NCI-H69 (cell line): ENCODE measurements at places on chromosomes 2 and 18.

- DNase-seq = no peak
Observed at GRCh38 chr2:44833171-44834069, 108.1 kb upstream of the SIX3 start.

DNA sequence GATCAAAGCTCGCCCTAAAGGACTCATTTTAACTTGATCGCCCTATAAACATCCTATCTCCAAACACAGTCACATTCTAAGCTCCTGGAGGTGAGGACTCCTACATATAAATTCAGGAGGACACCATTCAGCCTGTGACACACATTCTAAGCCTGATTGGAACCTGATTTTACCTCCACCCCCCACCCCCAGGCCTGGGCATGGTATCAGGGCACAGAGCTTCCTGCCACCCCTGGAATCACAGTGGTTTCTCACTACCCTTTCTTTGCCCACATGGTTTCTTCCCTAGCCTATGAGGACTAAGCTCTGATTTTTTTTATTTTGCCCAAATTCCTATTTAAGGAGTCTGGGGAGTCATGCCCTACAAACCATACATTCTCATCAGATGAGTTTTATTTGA, 428.1 kb upstream of the ID2 start:
- no peak for DNase-seq

DNA sequence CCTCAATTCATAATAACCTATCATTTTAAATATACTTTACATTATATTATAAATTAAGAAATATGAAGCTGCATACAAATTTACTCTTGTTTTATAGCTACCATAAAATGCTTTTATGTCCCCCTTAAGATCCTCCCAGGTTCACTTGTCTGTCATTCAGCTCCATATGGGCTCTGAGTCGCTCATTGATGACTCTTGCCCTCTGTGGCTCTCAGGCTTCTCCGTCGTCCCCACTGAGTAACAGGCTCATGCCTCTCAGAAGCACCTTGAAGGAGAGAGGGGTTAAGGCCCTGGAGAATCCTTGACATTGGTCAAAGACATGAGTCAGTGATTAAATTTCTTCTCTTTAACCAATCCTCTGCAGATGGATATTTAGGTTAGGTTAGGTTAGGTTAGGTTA, 6.2 kb upstream of the MCM6 start:
- no peak for DNase-seq

GRCh38 chr2:24453379-24454073, 37.5 kb upstream of the NCOA1 start:
- DNase-seq = no peak

GRCh38 chr2:105102963-105103421, 65.1 kb downstream of the MRPS9 start:
- peak; percentile 25 for DNase-seq

DNA sequence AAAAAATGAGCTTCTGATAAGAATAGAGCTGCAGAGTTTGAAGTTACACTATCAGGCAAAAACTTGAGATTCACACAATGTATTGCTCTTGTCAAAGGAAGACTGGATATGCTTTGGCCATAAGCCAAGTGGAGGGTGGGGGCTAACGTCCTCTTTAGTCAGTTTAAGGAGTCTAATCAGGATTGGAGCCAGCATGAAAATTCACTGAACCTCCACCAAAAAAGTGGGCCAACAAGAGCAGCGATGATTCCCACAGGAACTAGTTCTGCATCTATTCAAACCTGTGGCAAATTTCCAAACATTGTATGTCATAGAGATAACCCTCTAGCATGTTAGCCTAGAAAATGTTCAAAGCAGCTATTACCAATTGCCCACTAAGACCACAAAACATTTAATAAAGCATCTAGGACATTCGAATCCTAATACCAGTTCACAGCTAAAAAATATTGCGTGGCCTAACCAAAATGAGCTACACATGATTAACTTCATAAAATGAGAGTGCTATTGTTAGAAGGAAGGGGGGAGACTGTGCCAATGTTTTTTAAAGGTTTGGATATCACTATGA, 43.5 kb upstream of the TMEM247 start:
- DNase-seq = no peak

DNA sequence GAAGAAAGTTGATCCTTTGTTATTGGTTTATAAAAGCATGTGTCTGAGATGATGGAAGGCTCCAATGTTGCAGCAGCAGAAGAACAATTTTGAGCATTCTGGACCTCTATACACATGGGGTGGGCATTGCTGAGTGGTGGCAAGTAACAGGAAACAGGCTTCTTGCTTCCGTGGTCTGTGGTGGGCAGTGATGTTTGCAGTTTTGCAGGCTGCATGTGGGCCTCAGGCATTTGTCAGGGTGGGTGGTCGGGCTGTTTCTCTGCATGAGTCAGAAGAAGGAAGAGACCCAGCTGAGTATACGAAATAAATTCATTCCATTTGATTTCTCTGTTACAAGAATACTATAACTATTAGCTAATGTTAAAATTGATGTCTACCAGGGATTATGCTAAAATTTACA, 239.5 kb upstream of the COL3A1 start:
- DNase-seq = no peak

DNA sequence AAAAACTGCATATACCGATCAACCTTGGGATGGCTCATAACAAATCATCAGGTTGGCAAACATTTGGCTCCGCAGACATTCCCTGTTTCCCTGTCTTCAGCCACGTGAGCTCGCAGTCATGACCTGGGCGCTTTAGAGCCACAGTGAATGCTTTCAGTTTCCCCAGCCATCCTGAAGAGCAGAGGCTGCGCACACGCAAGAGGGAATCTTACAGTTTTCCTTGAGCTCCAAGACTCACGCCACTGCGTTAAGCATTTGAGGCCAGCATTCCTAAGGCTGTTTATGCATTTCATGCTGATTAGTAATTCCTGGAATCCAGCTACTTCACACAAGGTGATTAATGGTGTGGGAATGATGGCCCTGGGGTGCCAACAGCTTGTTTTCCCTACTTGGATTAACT, 95.1 kb downstream of the MTCL1 start:
- DNase-seq = no peak

GRCh38 chr2:99356853-99357252, 19.7 kb downstream of the EIF5B start:
- no peak for DNase-seq

- DNase-seq = no peak
Observed at GRCh38 chr2:56030062-56030461, 106.5 kb upstream of the EFEMP1 start.

DNA sequence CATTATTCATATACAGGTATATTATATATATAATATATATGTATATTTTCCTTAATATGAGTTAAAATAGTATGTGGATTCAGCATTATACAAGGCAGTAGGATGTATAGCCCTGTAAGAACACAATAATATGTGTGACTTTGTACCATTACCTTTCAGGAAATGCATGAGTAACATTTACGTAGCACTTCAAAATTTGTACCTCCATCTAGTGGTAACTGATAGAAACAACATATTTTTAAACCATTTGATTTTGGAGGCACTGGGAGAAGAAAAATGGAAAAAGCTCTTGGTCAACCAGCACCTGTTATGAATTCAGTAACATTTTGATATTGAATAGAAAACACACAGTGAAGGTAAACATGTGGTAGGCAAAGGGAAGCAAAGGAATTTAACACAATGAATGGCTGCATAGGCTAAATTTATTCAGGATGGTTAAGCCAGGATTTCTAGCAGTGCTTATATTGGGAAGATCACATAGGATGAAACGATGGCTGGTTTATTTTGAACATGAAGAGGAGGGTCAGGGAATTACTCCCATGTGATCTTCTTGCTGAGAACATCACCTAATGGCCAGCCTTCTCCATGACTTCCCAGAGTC, 565.5 kb downstream of the CCDC85A start:
- peak; percentile 56 for DNase-seq

- peak; percentile 100 for DNase-seq
Observed at GRCh38 chr2:134574611-134575330, 144.0 kb downstream of the TMEM163 start.

DNA sequence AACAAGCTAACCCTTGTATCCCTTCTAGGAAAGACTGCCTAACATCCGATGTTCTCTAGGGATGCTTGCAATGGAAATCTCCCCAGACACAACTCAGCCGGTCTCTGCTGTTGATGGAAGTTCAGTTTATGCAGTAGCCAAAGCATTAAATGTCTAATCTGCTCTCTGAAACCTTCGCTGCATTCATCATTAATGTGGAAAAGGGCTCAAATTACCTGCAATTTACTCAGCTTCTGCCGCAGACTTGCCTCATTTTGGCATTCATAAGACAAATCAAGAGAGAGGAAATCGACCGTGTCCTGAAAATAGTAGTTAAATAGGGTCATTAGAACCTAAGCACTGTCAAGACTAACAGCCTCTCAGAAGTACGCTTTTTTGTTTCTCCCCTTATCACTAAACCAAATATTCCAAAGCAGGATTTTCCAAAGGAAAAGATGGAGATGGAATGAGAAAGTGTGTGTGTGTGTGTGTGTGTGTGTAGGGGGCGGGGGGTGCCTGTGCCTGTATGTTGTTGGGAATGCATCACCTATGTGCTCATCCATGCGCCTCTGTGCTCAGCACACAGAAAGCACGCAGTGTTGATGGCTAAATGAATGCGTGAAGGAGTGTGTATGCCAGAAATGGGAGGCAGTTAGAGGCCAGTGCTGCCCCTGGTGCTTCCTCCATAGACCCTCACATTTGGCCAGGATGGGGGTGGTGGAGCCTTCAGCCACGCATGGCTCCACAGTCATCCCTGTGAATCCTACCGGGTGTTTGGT, 7.4 kb downstream of the LCT start:
- peak; percentile 92 for DNase-seq

DNA sequence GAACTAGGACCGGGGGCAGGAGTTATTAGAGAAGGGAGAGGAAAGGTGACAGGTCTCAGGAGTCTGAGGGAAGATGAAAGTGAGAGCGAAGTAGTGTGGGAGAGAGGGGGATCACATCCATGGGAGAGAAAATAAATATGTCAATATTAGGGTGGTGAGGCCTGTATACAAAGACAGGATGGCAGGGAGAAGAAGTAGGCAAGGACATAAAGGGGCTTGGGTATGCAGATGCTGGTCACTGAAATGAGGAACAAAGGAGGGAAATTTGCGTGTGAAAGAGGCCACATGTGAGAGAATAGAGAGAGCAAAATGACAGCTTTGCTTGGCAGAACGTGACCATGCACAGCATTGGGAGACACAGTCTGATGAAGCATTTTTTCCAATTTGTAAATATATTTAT, 13.6 kb downstream of the METAP1D start:
- no peak for DNase-seq

DNA sequence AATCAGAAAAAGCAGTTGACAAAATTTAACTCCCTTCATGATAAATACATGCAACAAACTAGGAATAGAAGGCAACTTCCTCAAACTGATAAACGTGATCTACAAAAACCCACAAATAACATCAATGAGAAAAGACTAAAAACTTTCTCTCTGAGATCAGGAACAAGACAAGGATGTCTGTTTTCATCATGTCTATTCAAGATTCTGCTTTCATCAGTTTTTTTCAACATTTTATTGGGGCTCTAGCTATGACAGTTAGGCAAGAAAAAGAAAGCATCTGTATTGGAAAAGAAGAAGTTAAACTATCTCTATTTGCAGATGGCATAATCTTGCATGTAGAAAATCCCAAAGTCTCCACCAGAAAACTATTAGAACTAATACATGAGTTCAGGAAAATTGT, 12.3 kb upstream of the CHST10 start:
- DNase-seq = no peak

DNA sequence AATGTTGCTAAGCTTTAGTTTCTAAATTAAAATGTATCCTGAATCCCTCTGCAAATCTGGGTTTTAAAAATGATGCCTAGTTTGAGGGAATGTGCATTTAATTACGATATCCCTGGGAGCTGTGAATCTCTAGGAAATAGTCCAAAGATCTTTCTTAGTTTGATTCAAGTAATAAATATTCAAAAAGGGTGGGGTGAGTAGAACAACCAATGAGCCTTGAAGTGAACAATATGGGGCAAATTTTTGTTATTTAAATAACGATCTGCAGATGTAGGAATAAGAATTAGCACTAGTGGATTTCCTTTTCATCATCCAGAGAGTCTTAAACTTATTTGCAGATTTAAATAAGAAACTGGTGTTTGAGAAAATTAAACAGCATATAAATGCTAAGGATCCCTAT, 106.3 kb downstream of the ACVR1 start:
- no peak for DNase-seq

- no peak for DNase-seq
Observed at GRCh38 chr2:56099963-56100362, 83.8 kb upstream of the CCDC85A start.

- DNase-seq = no peak
Observed at GRCh38 chr18:31070206-31070605, 27.7 kb upstream of the DSC3 start.

- no peak for DNase-seq
Observed at GRCh38 chr2:216535454-216535995, 36.9 kb downstream of the RPL37A start.

GRCh38 chr2:7071154-7071553, 153.9 kb downstream of the RNF144A start:
- DNase-seq = no peak
